Foreskin melanocyte (primary cell): ENCODE measurements at places on chromosomes 7 and 10.
A peak's percentile ranks its signal among the peaks of the same experiment; 100 is the strongest.

- no peak for DNase-seq
Observed at GRCh38 chr10:2994221-2994961, 73.0 kb upstream of the PFKP start.

- no peak for DNase-seq
Observed at GRCh38 chr10:57247271-57247670, 886.2 kb upstream of the ZWINT start.

- no peak for DNase-seq
Observed at GRCh38 chr10:75375838-75376237, 25.7 kb downstream of the ZNF503 start.

- no peak for DNase-seq
Observed at GRCh38 chr7:70743531-70744325, 388.2 kb upstream of the GALNT17 start.

DNA sequence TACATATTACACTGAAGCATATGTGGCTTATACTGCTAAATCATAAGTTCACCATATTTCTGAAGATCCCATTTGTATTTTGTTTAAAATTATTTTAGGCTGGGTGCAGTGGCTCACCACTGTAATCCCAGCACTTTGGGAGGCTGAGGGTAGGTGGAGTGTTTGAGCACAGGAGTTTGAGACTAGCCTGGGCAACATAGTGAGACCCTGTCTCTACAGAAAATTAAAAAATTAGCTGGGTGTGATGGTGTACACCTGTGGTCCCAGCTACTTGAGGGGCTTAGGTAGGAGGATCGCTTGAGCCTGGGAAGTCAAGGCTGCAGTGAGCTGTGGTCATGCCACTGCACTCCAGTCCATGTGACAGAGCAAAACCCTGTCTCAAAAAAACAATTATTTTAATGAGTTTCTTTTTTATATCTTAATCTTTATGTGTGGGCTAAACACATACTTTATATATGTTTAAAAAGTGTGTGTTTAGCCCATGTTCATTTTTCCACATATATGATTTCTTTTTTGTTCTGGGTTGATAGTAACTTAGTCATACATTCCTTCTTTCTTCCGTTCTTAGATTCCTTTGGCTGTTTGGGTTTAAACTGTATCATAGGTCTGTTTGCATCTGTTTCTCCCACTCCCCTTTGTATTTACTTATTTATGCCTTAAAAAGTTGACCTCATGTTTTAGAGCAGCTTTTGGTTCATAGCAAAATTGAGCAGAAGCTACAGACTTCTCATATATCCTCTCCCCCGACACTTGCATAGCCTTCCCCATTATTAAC lies 33.5 kb downstream of the RSBN1L start:
- DNase-seq: no peak

DNA sequence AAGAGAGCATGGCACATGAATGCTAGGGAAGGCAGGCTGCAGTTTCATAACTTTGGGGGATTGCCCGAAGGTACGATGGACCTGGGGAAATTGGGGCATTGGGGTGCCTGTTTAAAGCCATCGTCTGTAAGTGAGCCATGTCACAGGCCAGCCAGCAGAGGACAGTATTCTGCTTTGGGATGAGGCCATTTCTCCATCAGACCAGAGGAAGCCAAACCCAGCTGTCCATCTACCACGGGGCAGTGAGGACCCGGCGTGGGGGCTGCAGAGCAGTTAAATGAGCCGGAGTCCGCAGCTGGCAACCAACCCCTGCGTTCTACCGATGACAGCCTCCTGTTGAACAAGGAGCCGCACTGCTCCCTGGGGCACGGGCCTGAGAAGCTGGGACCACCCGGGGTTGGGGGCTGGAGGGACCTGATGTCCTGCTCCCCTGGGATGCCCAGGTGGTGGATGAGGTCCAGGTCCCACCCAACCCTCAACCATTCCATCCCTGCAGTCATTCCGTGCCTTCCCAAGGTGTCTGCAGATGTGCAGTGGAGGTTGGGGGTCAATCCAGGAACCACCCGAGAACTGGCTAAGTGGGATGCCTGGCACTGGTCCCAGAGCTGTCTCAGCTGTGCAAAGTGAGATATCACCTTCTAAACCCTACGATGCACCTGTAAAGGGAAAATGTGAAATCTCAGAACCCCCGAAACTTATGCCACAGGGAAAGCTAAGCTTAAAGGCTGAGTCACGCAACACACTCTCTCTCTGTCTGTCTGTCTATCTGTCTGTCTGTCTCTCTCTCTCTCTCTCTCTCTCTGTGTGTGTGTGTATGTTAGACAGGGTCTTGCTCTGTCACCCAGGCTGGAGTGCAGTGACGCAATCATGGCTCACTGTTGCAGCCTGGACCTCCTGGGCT lies 12.1 kb upstream of the RHBDD2 start:
- DNase-seq: peak; percentile 45

GRCh38 chr7:71539615-71540014 lies 407.7 kb downstream of the GALNT17 start:
- DNase-seq: no peak

GRCh38 chr7:11650030-11650429 lies 182.0 kb downstream of the THSD7A start:
- peak; percentile 2 for DNase-seq

GRCh38 chr7:542131-542712 lies 22.6 kb upstream of the PDGFA start:
- DNase-seq: no peak

DNA sequence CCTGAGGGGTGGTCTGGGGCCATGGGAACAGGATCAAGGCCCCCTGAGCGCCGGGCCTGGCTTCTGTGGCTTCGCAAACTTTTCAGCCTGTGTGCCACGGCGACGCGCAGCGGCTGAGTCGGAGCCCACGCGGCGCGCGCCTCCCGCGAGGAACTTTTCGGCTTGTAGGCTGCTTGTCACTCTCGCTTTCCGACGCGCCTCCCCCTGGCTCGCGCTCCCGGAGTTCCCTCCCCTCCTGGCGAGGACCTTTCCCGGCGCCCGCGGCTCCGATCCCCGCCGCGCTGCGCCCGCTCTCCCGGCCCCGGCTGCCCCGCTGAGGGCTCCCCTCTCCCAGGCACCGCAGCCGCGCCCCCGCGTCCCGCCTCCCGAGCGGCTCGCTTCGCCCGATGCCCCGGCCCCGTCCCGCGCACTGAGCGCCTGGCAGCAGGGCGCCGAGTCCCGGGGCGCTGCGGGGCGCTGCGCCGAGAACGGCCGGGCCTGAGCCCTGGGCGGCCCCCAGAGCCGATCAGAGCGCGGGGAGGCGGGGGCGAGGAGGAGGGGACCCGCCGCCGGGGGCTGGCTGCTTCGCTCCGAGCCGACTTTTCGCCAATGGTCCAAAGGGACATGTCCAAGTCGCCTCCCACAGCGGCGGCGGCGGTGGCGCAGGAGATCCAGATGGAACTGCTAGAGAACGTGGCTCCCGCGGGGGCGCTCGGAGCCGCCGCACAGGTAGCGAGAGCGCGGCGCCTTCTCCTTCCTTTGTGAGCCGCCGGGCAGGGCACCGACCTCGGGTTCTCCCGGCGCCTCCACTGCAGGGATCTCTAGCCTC lies at the start of gene CACNB2:
Gene CACNB2 (plus strand): TSS at position 276 of the 808 bp plus-strand sequence.
- DNase-seq: no peak

DNA sequence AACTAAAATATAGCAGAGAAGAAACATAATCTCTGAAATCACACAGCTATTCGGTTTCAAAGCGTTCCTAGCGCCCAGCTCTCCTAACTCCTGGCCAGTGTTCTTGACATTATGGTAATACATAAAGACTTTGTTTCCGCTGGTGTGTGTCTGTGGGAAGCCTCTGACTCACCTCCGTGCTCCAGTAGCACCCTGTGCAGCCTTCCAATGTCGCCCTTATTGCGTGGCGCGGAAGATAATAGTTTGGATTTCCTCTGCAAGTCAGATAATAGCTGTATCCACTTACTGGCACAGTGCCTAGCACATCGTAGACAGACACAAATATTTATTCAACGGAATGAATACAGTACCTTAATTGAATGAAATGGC lies 570 bp downstream of the BMS1 start:
- peak; percentile 34 for DNase-seq

- no peak for DNase-seq
Observed at GRCh38 chr10:48627984-48628609, 23.2 kb upstream of the ARHGAP22 start.

DNA sequence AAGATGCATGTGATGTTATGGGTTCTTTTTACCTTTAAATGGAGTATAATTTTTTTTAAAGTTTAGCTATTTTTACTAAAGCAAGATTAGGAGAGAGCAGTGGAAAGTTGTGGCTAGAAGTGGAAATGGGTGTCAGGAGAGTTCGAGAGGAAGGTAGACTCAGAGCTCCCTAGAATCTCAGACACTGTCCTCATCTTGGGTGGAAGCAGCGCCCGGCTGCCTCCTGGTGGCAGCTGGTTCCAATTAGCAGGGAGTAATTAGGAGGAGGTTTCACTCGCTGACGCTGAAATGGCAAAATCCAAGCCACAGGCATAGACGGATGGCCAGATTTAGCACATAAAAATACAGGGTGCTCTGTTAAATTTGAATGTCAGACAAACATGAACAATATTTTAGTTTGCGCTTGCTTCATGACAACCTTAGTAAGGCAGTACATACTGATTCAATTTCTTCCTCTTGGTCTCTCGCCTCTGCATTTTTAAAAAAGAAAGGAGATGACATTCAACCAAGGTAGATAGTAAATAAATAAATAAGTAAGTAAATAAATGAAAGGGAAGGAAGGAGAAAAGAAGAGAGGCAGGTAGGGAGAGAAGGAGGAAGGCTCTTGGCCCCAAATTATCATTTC lies 58.5 kb downstream of the LGI1 start:
- peak; percentile 64 for DNase-seq

DNA sequence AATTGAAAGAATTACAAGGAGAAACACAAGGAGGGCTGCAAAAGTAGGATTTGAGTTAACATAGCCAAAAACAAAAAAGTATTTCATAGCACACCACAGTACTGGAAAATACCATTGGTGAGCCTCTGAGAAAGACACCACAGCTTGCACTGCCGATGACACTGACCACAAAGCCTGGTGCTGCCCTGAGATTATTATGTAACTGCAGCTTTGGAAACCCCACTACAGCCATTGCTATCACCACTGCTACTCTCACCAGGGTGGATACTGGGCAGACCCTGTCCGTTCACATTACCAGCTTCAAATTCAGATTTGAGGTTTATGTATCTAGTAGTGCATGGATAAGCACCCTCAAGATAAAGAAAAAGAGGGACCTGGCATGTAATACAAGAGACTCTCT lies 1246.7 kb upstream of the SORCS1 start:
- DNase-seq: no peak

DNA sequence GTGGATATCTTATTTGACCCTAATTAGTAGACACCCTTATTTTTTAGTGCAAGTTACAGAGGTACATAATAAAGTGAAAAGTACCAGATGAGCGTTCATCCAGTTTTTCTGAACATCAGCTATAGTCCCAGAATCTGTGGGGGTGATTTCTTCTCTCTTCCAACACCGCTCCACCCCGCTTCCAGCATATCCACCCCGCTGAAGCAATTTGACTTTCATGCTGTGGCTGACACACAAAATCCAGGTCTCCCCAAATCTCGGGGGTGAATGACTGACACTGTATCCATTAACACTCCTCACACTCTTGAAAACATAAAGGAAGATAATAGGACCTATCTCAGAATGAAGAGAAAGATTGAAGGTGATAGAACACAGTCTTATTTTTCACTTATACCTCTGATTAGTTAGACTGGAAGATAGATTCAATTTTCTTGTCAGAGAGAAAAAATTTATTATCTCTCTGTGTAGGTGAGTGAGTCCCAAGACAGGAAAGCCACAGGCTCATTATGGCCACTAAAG lies 143.4 kb downstream of the ANLN start:
- DNase-seq: no peak

DNA sequence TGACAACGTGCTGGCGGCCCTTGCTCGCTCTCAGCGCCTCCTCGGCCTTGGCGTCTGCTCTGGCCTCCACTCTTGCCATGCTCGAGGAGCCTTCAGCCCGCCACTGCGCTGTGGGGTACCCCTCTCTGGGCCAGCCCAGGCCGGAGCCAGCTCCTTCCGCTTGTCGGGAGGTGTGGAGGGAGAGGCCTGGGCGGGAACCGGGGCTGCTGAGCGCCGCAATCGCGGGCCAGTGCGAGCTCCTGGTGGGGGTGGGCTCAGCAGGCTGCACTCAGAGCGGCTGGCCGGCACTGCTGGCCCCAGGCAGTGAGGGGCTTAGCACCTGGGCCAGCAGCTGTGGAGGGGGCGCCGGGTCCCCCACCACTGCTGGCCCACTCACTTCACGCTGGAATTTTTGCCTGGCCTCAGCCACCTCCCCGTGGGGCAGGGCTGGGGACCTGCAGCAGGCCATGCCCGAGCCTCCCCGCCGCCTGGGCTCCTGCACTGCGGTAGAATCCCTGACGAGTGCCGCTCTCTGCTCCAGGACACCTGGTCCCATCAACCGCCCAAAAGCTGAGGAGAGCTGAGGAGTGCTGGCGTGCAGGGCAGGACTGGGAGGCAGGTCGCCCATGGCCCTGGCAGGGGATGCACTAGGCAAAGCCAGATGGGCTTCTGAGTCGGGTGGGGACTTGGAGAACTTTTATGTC lies 372.2 kb upstream of the NRG3 start:
- no peak for DNase-seq

DNA sequence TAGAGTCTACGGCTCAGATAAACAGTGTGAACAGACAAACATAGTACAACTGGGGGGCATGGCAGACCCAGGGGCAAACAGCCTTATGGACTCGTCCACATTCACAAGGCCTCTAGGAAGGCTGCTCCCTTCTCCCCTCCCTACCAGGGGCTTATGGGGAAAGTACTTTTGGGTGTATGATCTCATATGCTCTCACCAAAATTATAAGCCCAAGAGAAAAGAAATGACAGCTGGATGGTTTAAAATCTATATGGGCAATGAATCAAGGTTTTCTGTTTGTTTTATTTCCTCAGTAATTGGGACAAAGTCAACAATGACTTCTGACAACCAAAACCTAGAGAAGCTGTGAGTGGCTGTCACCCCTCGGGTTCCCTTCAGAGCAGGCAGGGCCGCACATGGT lies 144.4 kb downstream of the PKD1L1 start:
- no peak for DNase-seq

DNA sequence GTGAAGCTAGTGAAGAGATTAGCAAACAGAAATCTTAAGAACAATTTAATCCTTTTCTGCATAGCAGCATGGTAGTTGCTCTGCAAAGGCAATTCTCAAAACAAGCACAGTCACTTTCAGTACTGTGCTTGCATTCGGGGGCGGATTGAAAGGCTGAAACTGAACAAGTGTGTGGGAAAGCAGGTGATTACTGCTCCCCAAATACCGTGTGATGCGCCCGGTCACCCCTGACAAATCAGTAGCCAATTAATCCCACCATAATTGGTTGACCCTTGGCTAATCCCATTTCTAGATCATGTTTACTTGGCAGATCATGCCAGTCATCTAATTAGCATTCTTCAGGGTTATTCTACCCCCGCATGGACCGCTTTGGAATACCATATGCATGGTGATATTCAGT lies 76.5 kb upstream of the ADRB1 start:
- DNase-seq: no peak

DNA sequence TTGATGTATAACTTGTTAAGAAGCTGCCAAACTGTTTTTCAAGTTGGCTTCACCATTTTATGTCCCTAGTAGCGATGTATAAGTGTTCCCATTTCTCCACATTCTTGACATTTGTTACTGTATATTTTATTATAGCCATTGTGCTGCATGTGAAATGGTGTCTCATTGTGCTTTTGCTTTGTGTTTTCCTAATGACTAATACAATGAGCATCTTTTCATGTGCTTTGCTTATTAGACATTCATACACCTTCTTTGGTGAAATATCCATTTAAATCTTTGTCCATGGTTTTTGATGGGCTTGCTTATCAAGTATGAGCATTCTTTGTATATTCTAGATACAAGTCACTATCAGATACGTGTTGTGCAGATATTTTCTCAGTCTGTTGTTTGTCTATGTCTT lies 203.0 kb downstream of the CCSER2 start:
- DNase-seq: no peak
